HCT116 (cell line): ENCODE measurements at places on chromosomes 7 and 10. TPM values are rescaled to one million over a fixed set of nuclear protein-coding genes. Genes with fewer than 3 reads are reported as not detected.

- no peak for DNase-seq
- H3K4me3 ChIP-seq, result no peak overlapping the region
- no peaks in the 10 kb centered on the region for H3K36me3 ChIP-seq
- H3K4me1 ChIP-seq, result peaks cover 29% of the 10 kb centered on the region
- H3K27ac ChIP-seq, result no peak overlapping the region
- H3K27me3 ChIP-seq, result no peaks in the 10 kb centered on the region
Measured at GRCh38 chr7:135716677-135717238, 11.2 kb downstream of the SLC13A4 start.

TDRD1 gene
- not detected for total RNA-seq

DNA sequence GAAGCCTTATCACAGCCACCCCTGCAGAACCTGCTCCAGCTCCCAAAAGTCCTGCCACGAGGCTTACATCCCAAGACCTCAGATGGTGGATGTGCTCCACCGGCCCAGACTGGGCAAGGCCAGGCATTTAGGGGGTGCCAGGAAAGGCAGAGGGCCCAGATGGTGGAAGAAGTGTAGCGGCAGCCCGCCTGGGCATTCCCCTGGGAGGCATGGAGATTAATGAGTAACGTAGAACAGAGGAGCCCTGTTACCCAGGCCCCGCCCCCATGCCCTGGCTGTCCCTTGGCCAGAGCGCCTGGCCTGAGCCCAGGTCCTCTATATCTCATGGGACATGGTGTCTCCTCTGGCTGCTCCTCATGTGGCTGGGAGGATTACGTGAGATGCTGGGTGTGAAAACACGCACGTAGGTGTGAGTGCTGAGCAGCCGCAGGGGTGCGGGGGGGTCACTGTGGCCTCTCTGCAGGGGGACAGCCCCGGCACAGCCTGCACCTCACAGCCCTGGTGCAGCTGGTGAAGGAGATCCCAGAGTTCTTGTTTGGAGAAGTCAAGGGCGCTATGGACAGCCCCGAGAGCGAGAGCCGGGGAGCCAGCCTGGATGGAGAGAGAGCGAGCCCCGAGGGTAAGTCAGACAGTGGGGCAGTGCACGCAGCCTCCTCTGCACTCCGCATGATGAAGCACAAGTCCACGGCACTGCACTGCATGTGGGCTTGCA, 52.9 kb downstream of the ZNF467 start:
- no peak overlapping the region for H3K4me3 ChIP-seq
- peaks cover 22% of the 10 kb centered on the region for H3K4me1 ChIP-seq
- H3K36me3 ChIP-seq, result no peaks in the 10 kb centered on the region
- no peak for DNase-seq
- H3K27me3 ChIP-seq, result no peaks in the 10 kb centered on the region

- DNase-seq, result no peak
- no peak overlapping the region for H3K4me3 ChIP-seq
- H3K27me3 ChIP-seq, result no peaks in the 10 kb centered on the region
- no peak overlapping the region for H3K27ac ChIP-seq
Measured at GRCh38 chr10:42767906-42768305, 14.7 kb upstream of the BMS1 start.

GRCh38 chr10:132404169-132404880, 7.3 kb downstream of the PWWP2B start:
- H3K4me3 ChIP-seq, result no peak overlapping the region
- H3K36me3 ChIP-seq, result no peaks in the 10 kb centered on the region
- H3K27ac ChIP-seq, result no peak overlapping the region
- DNase-seq, result no peak

DNA sequence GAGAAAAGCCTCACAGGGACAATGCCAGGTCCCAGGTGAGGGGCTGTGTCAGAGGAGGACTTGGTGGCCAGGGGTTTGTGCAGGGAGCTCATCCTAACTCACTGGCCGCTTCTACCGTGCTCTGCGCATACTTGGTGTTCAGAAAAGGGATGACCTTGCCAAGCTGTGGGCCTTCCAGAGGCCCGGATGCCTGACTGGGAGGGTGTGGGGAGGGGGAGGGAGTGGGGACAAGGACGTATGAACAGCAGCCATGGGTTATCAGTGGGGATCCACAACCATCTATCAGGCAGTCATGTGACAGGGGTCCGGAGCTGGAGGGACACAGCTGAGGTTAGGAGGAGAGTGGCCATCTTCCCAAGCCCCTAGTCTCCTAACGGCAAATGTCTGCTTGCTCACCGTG, 6.2 kb downstream of the SFXN4 start:
- peaks cover 76% of the 10 kb centered on the region for H3K36me3 ChIP-seq
- no peak overlapping the region for H3K4me3 ChIP-seq
- H3K27me3 ChIP-seq, result no peaks in the 10 kb centered on the region
- no peak overlapping the region for H3K27ac ChIP-seq
- DNase-seq, result no peak

GRCh38 chr7:87567052-87567451, 33.6 kb downstream of the ABCB1 start:
- H3K27me3 ChIP-seq, result no peaks in the 10 kb centered on the region
- H3K4me1 ChIP-seq, result peaks cover 15% of the 10 kb centered on the region

AMPH gene
- total RNA-seq, result not detected

- no peaks in the 10 kb centered on the region for H3K36me3 ChIP-seq
- no peak overlapping the region for H3K27ac ChIP-seq
- H3K4me3 ChIP-seq, result no peak overlapping the region
- no peaks in the 10 kb centered on the region for H3K4me1 ChIP-seq
- no peaks in the 10 kb centered on the region for H3K27me3 ChIP-seq
- no peak for DNase-seq
Measured at GRCh38 chr10:114703377-114704107, 45.5 kb upstream of the ABLIM1 start.

PARD3 gene
- 46.3 TPM for total RNA-seq

DNA sequence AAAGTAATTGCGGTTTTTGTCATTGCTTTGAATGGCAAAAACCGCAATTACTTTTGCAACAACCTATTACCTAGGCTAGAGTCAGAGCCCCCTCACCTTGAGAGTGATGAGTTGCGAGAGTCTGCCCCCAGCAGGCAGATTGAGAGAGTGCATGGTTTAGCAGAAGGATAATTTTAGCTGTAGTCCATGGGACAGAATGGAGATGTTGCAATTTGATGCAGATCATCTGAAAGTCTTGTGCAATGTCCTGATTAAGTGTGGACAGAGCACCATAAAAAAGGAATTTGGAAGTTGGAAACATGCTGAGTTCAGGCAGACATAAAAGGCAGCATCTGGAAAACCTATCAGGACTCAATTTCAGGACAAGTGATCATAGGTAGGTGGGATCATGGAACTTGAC, 48.7 kb downstream of the GPR141 start:
- no peaks in the 10 kb centered on the region for H3K4me1 ChIP-seq
- H3K36me3 ChIP-seq, result no peaks in the 10 kb centered on the region
- peak; percentile 6 for DNase-seq
- H3K27ac ChIP-seq, result no peak overlapping the region
- H3K27me3 ChIP-seq, result peaks cover 15% of the 10 kb centered on the region; the same call in 1 of the 2 replicates
- H3K4me3 ChIP-seq, result no peak overlapping the region

NPFFR1 gene
- total RNA-seq, result 0.02 TPM

TMEM176A gene
- total RNA-seq, result not detected

ASNS gene
- 282 TPM for total RNA-seq
